ENCODE measurements at places on chromosomes 1 and 21.

- no peak for DNase-seq
Observed at GRCh38 chr1:54012863-54013262, 5.1 kb downstream of the LDLRAD1 start.

DNA sequence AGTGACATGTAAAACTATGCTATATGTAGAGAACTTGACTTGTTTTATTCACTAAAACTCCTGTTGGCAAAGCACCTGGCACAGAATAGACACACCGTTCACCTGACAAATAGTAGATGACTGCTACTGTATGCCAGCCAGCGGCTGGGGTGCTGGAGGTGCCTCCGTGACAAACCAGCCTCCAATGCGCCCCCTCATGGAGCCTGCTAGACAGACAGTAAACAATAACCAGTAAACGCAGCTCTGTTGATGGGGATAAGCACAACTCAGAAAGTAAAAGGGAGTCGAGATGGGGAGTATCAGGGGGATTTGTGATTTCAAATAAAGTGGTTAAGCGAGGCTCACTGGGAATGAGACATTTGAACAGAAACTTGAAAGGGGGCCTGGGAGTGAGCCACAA, 107.2 kb downstream of the PRDM2 start:
- DNase-seq = no peak

- no peak for DNase-seq
Observed at GRCh38 chr1:18020021-18020817, 87.4 kb upstream of the IGSF21 start.

DNA sequence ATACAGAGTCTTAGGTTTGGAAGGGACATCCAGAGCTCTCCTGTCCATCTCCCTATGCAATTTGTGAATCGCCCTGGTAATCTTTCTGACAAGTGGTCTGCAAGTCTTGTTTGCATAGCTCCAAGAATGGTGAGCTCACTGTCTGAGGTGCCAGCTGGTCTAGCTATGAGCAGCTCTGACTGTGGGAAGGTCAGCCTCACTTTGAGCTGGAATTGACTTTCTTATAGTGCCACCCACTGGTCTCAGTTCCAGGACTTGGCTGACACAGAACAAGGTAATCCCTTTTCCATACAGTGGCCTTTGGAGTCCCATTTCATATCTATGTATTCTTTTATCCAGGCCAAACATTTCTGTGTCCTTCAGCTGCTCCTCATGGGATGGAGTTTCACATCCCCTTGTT, 95.6 kb upstream of the C8B start:
- no peak for DNase-seq

DNA sequence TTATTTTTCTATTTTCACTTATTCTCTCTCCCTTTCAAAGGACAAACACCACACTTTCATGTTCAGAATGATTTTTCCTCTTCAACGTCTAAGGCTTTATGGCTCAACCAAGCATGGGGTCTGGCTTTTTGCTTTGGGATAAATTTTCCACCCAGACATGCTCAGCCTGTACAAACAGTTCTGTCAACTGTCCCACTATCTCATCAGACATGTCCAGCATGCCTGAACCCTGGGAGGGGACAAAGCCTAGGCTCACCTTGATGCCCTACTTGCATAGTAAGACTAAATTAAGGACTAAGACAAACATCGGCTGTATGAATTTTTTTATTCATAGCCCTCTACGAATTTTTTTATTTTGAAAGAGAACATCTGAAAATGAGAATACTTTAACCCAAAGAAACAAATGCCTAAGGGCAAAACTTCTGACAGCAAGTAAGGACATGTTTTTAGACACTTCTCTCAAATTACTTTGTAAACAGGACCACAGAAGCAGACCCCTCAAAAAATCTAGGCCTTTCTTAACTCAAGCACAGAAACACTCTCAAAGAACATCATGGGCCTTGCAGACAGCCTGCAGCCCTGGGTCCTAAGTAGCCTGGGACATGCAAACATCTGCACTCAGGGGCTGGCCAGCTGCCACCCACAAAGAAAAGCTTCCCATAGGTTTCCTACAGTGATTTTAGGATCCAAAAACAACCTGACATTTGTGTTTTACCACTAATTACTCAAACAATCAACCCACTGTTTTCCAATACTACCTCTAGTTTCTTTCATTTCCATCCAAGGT, 72.3 kb upstream of the PALMD start:
- DNase-seq = no peak

DNA sequence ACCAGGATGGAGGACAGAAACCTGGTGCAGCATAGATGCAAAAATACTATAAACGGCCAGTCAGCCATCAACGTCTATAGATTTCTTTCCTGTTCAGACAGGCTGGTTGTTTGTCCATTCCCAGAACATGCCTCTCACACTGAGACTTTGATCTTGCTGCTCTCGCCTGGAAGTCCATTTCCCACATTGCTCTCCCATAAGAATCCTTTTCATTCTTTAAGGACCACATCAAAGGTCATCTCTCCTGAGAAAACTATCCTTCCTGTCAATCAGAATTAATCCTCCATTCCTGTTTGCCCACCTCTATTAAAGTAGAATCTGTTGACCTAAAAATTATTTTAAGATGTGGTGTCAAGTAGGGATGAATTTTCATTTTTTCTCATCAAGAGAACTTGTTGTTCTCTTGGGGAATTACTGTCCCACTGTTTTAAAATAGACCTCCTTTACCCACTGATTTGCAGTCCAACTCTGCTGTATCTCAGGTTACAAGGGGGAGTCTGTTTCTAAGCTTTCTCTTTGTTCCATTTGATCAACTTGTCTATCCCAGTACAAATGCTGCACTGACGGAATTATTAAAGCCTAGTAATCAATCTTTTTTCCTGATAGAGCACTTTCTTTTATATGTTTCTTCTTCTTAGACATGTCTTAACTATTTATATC, 172.7 kb downstream of the PATJ start:
- DNase-seq = no peak

GRCh38 chr1:182833271-182833670, 5.9 kb upstream of the DHX9 start:
- DNase-seq = no peak

GRCh38 chr1:59927213-59927612, 640 bp upstream of the CYP2J2 start:
- DNase-seq = no peak

- DNase-seq = no peak
Observed at GRCh38 chr21:21158376-21158918, 160.2 kb downstream of the NCAM2 start.

GRCh38 chr1:72056516-72056915, 225.8 kb downstream of the NEGR1 start:
- DNase-seq = no peak

GRCh38 chr1:70033936-70034335, 171.4 kb downstream of the LRRC40 start:
- no peak for DNase-seq

GRCh38 chr1:192967901-192968300, 91.3 kb downstream of the UCHL5 start:
- no peak for DNase-seq

DNA sequence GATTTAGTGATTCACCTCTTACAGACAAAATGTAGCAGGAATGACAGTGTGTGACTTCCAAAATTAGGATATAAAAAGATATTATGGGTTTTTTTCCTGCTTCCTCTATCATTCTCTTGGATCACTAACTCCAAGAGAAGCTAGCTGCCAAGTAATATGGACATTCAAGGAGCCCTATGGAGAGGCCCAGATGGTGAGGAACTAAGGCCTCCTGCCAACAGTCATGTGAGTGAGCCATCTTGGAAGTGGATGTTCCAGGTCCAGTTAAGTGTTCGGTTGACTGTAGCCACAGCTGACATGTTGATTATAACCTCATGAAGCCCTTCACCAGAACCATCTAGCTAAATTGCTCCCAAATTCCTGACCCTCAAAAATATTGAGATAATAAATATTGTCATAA, 38.8 kb downstream of the CD160 start:
- DNase-seq = no peak

DNA sequence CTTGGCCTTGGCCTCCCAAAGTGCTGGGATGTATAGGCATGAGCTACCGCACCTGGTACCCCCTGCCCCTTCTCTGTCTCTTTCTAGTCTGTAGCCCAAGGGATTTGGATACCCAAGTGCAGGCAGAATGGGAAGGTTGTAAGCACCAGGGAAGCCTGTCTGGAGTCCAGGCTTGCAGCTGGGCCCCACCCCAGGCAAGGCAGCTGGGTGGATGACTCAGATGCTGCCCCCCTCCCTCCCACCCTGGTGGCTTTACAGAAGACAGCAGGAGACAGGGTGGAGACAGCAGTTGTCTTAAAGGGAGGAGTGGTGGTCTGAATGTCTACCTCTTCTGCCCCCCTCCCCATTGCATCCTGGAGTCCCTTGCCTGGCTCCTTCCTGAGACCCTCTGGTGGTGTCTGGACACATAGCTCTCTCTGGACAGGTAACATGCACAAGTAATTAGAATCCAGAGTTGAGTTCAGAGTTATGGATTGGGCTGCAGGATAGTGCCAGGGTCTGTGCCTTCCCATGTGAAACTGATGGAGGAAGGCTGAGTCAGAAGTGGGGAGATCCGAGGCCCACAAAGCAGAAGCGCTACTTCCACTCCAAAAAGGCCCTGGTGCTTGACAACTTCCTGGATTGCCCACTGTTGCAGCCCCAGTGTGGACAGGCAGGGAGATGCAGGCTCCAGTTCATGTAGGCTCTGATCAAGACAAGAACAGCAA, 5.1 kb downstream of the LMNA start:
- no peak for DNase-seq

DNA sequence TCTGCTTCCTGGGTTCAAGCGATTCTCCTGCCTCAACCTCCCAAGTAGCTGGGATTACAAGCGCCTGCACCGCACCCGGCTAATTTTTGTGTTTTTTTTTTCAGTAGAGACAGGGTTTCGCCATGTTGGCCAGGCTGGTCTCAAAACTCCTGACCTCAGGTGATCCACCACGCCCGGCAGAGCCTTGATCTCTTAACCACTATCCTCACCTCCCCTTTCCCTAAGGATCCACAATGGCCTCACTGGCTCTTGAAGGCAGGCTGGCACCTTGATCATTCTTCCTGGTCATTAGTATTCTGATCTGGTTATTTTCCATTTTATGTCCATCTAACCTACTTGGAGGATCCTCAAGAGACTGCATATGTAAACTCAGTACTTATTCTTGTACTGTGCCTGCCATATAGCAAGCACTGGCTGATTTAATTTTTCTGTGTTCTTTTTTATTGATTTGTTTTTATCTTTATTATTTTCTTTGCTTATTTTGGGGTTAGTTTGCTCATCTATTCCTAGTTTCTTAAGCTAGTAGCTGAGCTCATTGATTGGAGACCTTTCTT, 6.3 kb downstream of the RCC1 start:
- no peak for DNase-seq

- no peak for DNase-seq
Observed at GRCh38 chr1:230698130-230698529, 15.8 kb downstream of the AGT start.

- DNase-seq = no peak
Observed at GRCh38 chr21:45136927-45137611, 62.7 kb downstream of the ADARB1 start.

GRCh38 chr1:190129366-190129765, 348.3 kb downstream of the BRINP3 start:
- DNase-seq = no peak

- DNase-seq = no peak
Observed at GRCh38 chr1:35447278-35447677, 109.9 kb downstream of the KIAA0319L start.

- DNase-seq = no peak
Observed at GRCh38 chr1:211335522-211336157, 9.0 kb downstream of the TRAF5 start.

- DNase-seq = no peak
Observed at GRCh38 chr1:209652873-209653401, 712 bp upstream of the LAMB3 start.

- no peak for DNase-seq
Observed at GRCh38 chr1:171929121-171929520, 87.8 kb downstream of the DNM3 start.

- no peak for DNase-seq
Observed at GRCh38 chr1:29672416-29673227, 436.3 kb downstream of the PTPRU start.

DNA sequence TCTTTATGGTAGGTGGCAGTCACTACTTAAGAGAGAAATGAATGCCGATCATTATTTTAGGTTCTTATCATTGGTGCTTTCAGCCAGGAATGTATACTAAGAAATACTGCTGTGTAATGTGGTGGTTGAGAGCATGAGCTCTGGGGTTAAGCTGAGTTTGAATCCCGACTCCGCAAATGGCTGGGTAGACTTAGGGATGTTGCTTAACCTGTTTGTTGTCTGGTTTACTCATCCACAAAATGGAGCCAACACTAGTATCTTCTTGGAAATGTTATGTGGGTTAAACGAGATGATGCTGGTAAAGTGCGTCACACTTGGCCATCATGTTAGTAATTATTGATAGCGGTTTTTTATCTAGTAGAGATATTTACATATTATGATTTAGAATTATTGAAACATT, 83.8 kb downstream of the WDR3 start:
- no peak for DNase-seq

GRCh38 chr1:183206538-183207122, 20.6 kb downstream of the LAMC2 start:
- DNase-seq = no peak

GRCh38 chr21:44571296-44571695, 2.2 kb upstream of the KRTAP10-4 start:
- no peak for DNase-seq

- no peak for DNase-seq
Observed at GRCh38 chr1:203627851-203628200, 1.2 kb downstream of the ATP2B4 start.

DNA sequence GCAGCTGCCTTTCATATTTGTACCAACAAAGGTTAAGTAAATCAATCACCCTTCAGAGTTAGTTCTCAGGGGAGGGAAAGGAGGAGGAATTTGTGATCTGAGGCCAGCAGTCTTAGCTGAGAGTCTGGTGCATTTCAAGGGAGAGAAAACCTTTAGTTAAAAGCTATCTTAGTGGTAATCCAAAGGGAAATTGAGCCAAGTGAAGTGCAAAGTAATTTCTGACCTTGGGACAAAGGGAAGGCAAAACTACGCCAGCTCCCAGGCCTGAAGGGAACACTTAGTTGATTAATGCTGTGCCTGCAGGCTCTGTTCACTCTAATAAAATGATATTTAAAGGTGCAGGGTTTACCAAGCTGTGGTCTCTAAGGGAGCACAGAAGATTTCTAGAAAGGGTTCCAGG, 23.1 kb upstream of the FMOD start:
- DNase-seq = no peak

DNA sequence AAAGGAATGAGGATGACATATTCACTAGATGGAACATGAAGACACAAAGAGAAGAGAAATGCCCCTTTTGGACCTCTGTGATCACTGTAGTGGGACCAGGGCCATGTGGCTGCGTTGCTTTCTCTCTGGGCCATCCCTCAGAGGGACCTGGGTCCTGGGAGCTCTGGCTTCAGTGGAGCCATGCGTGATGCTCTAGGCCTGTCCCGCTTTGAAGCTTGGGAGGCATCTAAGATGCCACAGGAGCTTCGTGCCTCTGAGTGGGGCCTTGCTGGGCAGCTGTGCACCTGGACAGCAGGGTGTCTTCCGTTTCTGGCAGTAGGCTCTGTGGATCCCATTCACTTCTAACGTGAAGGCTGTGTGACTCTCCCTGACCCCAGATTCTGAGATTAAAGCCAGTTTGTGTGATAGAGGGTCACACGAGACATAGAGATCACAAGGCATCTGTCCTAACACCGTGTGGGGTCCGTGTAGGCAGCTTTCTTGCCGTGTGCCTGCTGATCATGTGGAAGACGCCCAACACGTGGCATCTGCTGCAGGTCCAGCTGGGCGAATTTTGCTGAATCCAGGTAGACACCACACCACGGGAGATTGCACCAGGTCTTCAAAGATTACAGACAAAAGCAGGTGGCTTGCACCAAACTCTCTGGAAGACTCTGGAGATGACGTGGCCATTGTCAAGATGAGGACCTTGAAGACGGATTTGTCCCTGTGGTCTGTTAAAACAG, 17.2 kb upstream of the PRSS38 start:
- DNase-seq = no peak

Measured in NCI-H2081 treated with DMSO at 0.1 percent for 48 hours (cell line).